ENCODE measurements at places on chromosomes 3 and 15. TPM values are rescaled to one million over a fixed set of nuclear protein-coding genes. Genes with fewer than 3 reads are reported as not detected.

The ILDR1 gene
- not detected for total RNA-seq

The A4GNT gene
- total RNA-seq = not detected

The EFHB gene
- total RNA-seq = 1.0 TPM

The SNRPA1 gene
- total RNA-seq = 7.7 TPM

The SCAANT1 gene
- total RNA-seq = 1.7 TPM

The PEX5L gene
- 0.51 TPM for total RNA-seq

The DNAJC17 gene
- total RNA-seq = 17.7 TPM

The HOMER2 gene
- total RNA-seq = 9.9 TPM

The IRAK2 gene
- 6.6 TPM for total RNA-seq

The ZCWPW2 gene
- 1.0 TPM for total RNA-seq

The MUC4 gene
- not detected for total RNA-seq
